ENCODE measurements at places on chromosomes 13 and 19.

DNA sequence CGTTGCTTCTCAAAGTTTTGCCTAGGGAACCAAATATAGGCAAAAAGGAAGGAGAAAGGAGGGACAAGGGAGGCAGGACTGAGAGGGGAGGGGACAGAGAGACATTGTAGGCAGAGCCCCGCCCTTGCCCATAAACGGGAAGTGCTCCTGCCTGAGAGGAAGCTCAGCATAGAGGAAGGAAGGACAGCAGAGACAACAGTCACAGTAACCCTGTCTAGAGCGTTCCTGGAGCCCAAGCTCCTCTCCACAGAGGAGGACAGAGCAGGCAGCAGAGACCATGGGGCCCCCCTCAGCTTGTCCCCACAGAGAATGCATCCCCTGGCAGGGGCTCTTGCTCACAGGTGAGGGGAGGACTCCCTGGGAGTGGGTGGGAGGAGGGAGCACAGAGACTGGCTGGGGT lies at the start of gene CEACAM21:
Gene CEACAM21 (plus strand): TSS at position 169 of the 400 bp plus-strand sequence. CDS start 109 bp downstream, at position 278.
- H3K36me3 ChIP-seq: no peaks in the 10 kb centered on the region
- no peak for DNase-seq
- H3K4me3 ChIP-seq: no peak within 1 kb of the TSS
- H3K4me1 ChIP-seq: no peaks in the 10 kb centered on the region
- no peak within 1 kb of the TSS for H3K27ac ChIP-seq
- peaks cover 32% of the 10 kb centered on the region for H3K27me3 ChIP-seq

- peaks cover 14% of the 10 kb centered on the region for H3K4me1 ChIP-seq
- H3K27ac ChIP-seq: no peak overlapping the region
- H3K36me3 ChIP-seq: no peaks in the 10 kb centered on the region
- peaks cover 3% of the 10 kb centered on the region for H3K27me3 ChIP-seq
- no peak overlapping the region for H3K4me3 ChIP-seq
Observed at GRCh38 chr19:17406046-17406886, 836 bp upstream of the BST2 start.

GRCh38 chr19:35107545-35107944 lies 8.1 kb upstream of the FXYD3 start:
- peaks cover 6% of the 10 kb centered on the region for H3K27me3 ChIP-seq
- no peak overlapping the region for H3K4me3 ChIP-seq
- no peak overlapping the region for H3K27ac ChIP-seq
- H3K36me3 ChIP-seq: no peaks in the 10 kb centered on the region

DNA sequence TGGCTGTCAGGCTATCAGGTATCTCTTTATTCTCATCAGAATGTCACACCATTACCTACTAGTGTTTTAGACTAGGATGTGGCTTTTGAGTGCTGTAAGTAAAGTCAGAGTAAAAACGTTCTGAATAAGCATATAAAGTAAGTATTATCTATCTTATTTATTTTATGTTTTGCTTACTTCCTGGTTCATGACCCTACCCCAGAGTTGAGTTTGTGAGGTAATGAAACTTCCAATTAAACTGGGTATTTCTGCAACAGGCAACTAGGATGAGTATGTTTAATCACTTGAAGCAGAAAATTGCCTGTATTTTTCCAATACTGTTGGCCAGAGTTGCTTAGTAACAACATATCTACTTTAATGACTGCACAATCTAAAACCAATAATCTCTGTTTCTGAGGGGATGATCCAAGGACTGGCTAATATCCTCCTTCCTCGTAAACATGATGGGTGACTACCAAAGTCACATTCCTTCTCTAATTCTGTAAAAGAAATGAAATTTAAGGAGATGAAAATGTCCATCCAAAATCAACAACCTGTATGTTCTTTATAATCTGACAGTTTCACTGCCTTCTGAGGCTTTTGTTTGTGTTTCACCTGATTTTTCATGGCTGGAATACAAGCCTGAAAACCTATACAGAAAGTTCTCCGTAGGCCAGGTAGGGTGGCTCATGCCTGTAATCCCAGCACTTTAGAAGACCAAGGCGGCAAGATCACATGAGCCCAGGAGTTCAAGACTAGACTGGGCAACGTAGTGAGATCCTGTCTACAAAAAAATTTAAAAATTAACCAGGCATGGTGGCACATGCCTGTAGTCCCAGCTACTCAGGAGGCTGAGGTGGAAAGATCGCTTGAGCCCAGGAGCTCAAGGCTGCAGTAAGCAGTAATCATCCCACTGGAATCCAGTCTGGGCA lies 83.1 kb downstream of the ABCC4 start:
- no peaks in the 10 kb centered on the region for H3K27me3 ChIP-seq
- peaks cover 3% of the 10 kb centered on the region for H3K4me1 ChIP-seq
- H3K36me3 ChIP-seq: peaks cover 5% of the 10 kb centered on the region
- no peak overlapping the region for H3K4me3 ChIP-seq
- DNase-seq: no peak

DNA sequence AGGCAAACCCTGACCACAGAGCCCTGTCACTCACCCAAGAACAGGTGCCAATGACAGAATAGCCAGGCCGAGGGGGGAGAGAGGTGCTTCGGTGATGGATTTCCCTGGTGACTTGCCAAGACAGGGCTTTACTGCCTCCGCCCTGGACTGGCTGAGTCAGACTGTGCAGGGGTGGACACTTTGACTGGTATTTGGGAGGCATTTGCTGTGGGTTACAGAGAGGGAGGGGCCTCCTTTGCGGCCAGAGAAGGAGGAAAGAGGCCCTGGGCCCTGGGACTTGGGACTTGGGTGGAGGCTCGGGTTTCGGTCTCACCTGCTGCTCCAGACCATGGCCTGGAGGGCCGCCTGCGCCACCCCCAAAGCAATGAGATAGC lies 4.6 kb upstream of the EPS8L1 start:
- no peak overlapping the region for H3K27ac ChIP-seq
- H3K36me3 ChIP-seq: no peaks in the 10 kb centered on the region
- DNase-seq: no peak
- peaks cover 19% of the 10 kb centered on the region for H3K27me3 ChIP-seq
- peaks cover 14% of the 10 kb centered on the region for H3K4me1 ChIP-seq

DNA sequence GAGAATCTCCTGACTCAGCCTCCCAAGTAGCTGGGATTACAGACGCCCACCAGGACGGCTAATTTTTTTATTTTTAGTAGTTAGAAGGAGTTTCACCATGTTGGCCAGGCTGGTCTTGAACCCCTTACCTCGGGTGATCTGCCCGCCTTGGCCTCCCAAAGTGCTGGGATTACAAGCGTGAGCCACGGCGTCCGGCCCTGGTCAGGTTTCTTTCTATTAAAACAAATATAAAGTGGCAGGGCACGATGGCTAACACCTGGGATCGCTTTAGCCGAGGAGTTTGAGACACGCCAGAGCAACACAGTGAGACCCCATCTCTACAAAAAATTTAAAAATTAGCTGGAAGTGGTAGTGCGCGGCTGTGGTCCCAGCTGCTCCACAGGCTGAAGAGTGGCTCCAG lies 1.5 kb upstream of the MED25 start:
- H3K27ac ChIP-seq: no peak overlapping the region
- no peaks in the 10 kb centered on the region for H3K36me3 ChIP-seq
- H3K4me1 ChIP-seq: peaks cover 41% of the 10 kb centered on the region
- H3K27me3 ChIP-seq: no peaks in the 10 kb centered on the region

GRCh38 chr13:33512880-33513554 lies 227.5 kb upstream of the STARD13 start:
- no peak overlapping the region for H3K4me3 ChIP-seq
- H3K4me1 ChIP-seq: peaks cover 27% of the 10 kb centered on the region
- no peak overlapping the region for H3K27ac ChIP-seq
- no peaks in the 10 kb centered on the region for H3K36me3 ChIP-seq

DNA sequence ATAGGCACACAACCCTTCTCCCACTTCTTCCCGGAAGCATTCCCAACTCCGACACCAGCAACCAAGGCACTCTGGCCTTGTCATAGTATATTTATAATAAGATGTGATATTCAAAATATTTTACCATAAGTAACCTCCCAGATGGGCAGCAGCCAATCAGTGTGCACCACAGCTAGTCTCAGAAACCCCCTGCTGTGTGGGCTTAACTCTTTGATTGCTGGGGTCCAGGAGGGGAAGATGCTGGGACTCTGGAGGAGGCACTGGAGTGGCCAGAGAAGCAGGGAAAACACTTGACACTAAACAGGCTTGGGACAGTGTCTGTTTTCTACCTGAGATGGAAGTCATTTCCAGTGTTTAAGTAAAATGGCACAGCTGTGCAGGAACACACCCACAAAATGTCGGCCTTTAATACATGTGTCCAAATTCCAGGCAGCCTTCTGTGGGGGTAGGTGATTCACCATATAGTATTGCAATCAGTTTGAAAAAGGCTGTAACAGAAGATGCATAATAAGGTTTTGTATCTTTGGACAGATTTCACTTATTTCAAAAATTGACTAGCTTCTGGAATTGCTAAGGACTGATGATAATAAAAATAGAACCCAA lies 100.7 kb downstream of the MBNL2 start:
- H3K36me3 ChIP-seq: peaks cover 2% of the 10 kb centered on the region
- peak overlapping the region; percentile 80 for H3K27ac ChIP-seq
- H3K27me3 ChIP-seq: no peaks in the 10 kb centered on the region
- peaks cover 66% of the 10 kb centered on the region for H3K4me1 ChIP-seq
- H3K4me3 ChIP-seq: no peak overlapping the region

GRCh38 chr13:64248371-64249065 lies 2832.9 kb upstream of the PCDH20 start:
- no peak overlapping the region for H3K4me3 ChIP-seq
- H3K4me1 ChIP-seq: peaks cover 21% of the 10 kb centered on the region
- no peak for DNase-seq
- peaks cover 2% of the 10 kb centered on the region for H3K36me3 ChIP-seq

- DNase-seq: no peak
- peaks cover 2% of the 10 kb centered on the region for H3K36me3 ChIP-seq
- H3K4me1 ChIP-seq: peaks cover 2% of the 10 kb centered on the region
- H3K27me3 ChIP-seq: peaks cover 1% of the 10 kb centered on the region
Observed at GRCh38 chr13:50762969-50763567, 80.4 kb downstream of the DLEU7 start.

- H3K27me3 ChIP-seq: no peaks in the 10 kb centered on the region
- peaks cover 26% of the 10 kb centered on the region for H3K36me3 ChIP-seq
- DNase-seq: no peak
- H3K27ac ChIP-seq: peak overlapping the region; percentile 62
- H3K4me1 ChIP-seq: peaks cover 23% of the 10 kb centered on the region
Observed at GRCh38 chr13:111270126-111270525, 50.3 kb upstream of the TEX29 start.

DNA sequence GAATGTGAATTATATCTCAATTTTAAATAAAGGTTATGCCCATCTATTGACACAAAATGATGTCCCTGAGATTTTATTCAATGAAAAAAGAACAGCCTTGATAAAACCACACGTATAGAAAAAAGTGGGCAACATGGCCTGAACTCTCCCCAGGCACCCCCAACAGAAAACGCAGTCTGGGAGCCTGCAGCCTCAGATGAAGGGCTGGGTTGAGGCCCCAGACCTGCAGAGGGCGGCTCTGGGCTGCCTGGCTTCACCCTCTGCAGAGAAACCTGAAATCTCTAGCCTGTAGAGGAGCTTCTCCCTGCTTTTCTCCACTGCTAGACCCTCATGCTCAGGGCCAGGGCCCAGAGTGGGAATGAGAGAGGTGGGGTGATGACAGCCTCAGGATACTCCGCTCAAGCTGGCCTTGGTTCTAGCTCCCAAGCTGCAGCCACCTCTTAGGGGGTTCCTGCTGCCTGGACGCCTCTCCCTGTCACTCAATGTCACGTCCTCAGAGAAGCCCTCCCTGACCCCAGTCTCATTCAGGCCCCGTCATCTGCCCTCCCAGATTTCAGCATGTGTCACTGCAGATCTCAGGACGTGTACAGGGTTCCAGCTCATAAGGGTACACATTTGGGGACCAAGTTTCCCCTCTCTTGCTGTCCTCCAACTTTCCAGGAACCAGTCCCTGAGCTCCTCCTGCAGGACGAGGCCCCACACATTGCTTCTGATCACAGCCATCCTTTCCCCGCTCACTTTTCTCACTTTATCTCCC lies 1.8 kb downstream of the MBD3 start:
- H3K36me3 ChIP-seq: no peaks in the 10 kb centered on the region
- H3K27ac ChIP-seq: peak overlapping the region; percentile 85
- no peak for DNase-seq
- no peaks in the 10 kb centered on the region for H3K27me3 ChIP-seq

GRCh38 chr13:113599391-113599790 lies 14.8 kb downstream of the TFDP1 start:
- no peak overlapping the region for H3K27ac ChIP-seq
- no peaks in the 10 kb centered on the region for H3K27me3 ChIP-seq
- H3K4me3 ChIP-seq: no peak overlapping the region
- peak; percentile 47 for DNase-seq

DNA sequence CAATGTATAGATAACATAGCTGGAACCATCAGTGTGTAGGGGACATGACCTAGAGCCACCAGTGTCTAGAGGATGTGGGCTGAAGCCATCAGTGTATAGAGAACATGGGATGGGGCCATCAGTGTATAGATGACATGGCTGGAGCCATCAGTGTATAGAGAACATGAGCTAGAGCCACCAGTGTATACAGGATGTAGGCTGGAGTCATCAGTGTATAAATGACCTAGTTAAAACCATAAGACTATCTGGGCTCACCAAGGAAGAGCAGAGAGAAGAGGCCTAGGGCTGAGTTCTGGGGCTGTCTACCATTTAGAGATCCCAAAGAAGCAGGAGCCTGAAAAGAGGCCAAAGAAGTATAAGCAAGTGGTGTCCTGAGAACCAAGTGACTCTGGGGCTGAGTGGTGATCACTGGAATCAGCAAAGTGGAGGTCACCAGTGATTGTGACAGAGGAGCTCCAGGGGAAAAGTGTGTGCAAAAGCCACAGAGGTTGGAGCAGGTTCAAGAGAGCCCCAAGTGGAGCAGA lies 41.0 kb downstream of the RFX2 start:
- no peak overlapping the region for H3K27ac ChIP-seq
- peak; percentile 24 for DNase-seq
- peaks cover 78% of the 10 kb centered on the region for H3K4me1 ChIP-seq
- no peaks in the 10 kb centered on the region for H3K27me3 ChIP-seq
- H3K4me3 ChIP-seq: no peak overlapping the region
- no peaks in the 10 kb centered on the region for H3K36me3 ChIP-seq

GRCh38 chr13:109899316-109899715 lies 112.9 kb upstream of the IRS2 start:
- no peak overlapping the region for H3K27ac ChIP-seq
- peaks cover 2% of the 10 kb centered on the region for H3K27me3 ChIP-seq
- no peak for DNase-seq
- no peak overlapping the region for H3K4me3 ChIP-seq

GRCh38 chr13:59112221-59112718 lies 1051.5 kb downstream of the DIAPH3 start:
- no peak for DNase-seq
- H3K27ac ChIP-seq: peak overlapping the region; percentile 83
- no peaks in the 10 kb centered on the region for H3K27me3 ChIP-seq
- no peaks in the 10 kb centered on the region for H3K36me3 ChIP-seq
- H3K4me3 ChIP-seq: peak overlapping the region; percentile 61

GRCh38 chr19:32309711-32310390 lies 35.6 kb upstream of the ZNF507 start:
- no peak overlapping the region for H3K4me3 ChIP-seq
- H3K4me1 ChIP-seq: no peaks in the 10 kb centered on the region
- no peak for DNase-seq
- H3K27ac ChIP-seq: no peak overlapping the region
- H3K36me3 ChIP-seq: no peaks in the 10 kb centered on the region

- H3K27me3 ChIP-seq: peaks cover 34% of the 10 kb centered on the region
- no peak overlapping the region for H3K27ac ChIP-seq
- H3K4me1 ChIP-seq: no peaks in the 10 kb centered on the region
- no peak overlapping the region for H3K4me3 ChIP-seq
Observed at GRCh38 chr19:30669329-30670010, 297.3 kb downstream of the ZNF536 start.
